NCI-H2029 treated with DMSO at 0.1 percent for 48 hours (cell line): ENCODE measurements at places on chromosomes 1 and 21.

GRCh38 chr1:226125831-226126230, 60.7 kb downstream of the ACBD3 start:
- DNase-seq, result no peak

GRCh38 chr1:161719325-161719611, 2.1 kb upstream of the FCRLB start:
- DNase-seq, result no peak

- DNase-seq, result no peak
These were observed 98.8 kb downstream of the FOXD2 start for GRCh38 chr1:47536646-47537118.

- DNase-seq, result no peak
These were observed 237.2 kb downstream of the NPHP4 start for GRCh38 chr1:5754817-5755551.

DNA sequence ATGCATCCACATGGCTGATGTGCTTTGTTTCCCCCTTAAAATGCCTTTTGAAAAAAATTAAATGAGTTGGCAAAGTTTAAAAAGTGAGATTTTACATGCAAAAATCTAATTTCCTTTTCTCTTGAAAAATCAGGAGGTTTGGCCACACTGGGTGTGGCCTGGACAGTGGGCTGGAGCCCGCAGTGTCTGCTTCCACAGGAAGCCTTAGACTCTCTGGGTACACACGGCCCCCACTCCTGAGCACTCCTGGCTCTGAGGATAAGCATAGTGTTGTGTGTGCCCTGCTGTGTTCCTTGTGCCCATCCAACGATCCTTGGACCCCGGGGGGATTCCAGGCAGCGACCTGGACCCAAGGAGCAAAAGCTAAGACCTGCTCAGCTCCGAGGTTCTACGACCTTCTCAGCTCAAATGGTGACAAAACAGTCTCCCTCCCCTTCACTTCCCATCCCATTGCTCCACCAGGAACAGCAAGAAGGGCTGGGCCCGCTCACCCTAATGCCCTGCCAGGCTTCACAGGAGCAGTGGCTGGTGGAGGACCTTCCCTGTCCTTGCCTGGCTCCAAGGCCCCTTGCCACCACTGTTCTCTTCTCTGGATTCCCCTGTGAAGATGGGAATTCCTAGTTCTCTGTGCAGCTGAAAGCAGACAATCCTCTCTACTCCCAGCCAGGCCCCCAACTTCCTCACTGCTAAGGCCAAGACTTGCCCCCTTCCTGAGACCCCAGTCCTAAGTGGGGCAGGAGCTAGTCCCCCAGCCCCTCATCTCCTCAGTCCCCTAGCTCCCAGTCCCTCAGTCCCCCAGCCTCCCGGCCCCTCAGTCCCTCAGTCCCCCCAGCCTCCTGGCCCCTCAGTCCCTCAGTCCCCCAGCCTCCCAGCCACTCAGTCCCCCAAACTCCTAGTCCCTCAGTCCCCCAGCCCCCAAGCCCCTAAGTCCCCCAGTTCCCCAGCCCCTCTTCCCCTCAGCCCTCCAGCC, 395.8 kb downstream of the PTPRU start:
- no peak for DNase-seq

DNA sequence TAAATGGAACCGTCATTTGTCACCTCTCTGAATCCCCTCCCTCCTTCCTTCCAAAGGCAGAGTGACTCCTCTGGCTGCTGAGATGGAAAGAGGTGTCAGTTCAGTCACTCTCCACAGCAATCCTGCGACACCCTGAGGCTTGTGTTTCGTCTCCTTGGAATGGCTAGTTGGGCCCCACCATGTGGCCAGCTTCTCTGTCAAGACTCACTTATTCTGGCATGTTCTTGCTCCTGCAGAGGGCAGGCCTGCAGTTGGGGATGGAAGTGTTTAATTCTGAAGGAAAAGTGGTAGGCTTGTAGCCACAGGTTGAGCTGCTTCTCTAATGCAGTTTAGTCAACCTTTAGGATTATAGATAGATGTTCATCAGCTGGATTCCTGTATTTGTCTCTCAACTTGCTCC, 149.6 kb downstream of the LMO4 start:
- no peak for DNase-seq

DNA sequence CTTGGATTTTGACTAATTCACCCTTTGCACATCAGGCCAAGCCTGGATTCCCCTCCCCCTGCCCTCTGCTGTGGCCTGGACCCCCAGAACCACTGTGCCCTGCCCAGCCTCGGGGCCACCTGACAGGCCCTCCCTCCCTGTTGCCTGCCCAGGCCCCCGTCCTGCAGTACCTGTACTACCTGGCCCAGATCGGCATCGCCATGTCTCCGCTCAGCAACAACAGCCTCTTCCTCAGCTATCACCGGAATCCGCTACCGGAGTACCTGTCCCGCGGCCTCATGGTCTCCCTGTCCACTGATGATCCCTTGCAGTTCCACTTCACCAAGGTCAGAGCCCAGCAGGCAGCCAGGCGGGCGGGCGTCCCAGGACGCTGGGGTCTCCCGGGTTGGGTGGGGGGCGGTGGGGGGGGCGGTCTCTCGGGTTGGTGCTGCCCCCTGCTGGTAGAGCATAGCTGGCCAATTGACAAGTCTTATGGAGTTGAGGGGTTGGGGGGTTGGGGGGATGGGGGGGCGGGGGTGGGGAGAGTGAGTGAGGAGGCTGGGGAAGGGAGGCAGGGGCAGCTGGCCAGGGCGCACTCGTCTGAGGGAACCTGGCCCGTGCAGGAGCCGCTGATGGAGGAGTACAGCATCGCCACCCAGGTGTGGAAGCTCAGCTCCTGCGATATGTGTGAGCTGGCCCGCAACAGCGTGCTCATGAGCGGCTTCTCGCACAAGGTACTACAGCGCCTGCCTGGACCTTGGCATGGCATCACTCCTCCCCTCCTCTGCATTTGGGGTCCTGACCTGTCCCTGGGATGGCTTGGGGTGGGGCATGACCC, 10.7 kb downstream of the AMPD2 start:
- DNase-seq, result no peak

DNA sequence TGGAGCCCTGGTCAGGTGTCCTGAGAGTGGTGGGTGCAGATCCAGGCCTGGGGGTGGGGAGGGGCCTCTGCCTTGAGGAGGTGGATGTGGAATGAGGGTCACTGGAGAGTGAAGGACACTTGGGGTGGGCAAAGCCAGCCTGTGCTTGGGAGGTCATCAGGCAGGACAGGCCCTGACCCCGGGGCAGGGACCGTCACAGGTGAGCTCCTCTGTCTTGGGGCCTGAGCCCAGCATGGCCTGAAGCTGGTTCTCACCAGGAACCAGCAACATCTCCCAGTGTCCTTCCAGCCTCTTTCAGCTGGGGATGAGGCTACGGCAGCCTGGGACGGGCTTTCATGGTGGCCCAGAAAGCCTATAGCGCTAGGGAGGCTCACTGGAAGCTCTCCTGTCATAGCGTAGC, 831 bp upstream of the KRTAP10-2 start:
- DNase-seq, result no peak

DNA sequence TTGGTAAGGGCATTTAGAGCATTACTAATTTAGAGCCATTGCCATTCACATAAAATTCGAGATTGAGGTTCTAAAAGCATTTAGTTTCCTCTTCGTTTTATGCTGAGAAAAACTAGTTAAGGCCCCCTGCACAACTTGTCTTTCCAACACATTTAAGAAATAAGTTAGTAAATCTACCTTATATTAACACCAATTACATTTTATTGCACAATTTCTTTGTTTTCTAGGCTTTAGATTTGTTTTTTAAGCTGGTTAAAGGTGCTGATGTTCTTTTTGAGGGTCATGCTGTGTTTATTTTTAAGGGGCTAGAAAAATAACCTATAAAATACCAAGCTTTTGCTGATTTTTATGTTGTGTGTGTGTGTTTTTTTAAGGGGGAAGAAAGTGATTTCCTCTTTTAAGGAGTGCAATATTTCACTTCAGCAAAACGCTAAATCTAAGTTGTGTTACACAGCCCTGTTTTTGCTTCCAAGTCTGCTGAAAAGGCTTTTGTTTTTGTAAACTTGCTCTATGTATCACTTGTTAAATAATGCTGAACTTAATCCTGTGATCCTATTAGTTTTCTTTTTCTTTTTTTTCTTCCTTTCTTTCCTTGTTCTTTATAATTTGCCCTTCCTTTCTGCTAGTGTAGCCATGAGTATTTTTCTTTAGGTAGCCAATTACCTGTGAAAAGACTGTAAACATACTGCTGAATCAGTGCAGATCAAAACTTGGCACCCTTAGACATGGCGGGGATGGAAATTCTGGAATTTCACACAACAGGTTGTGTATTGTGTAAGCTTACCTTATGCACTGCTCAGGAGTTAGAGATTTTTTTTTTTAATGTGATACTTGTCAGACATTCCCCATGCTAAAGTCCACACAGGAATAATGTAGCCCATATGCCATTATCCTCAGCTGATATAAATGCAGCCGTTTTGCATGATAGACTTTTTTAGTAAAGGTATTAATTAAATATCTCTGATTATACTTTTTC, 1.5 kb downstream of the CEPT1 start:
- DNase-seq, result no peak

- DNase-seq, result no peak
These were observed 55.1 kb upstream of the GUCA2A start for GRCh38 chr1:42219627-42220026.

- DNase-seq, result no peak
These were observed 89.0 kb upstream of the SERTAD4 start for GRCh38 chr1:210143465-210144062.

GRCh38 chr21:34632498-34632897, 17.6 kb upstream of the RCAN1 start:
- DNase-seq, result no peak
